Stimulated activated CD8-positive, alpha-beta memory T cell treated with anti-CD3 and anti-CD28 coated beads, Interleukin-15, amount 100 ng/mL, for 1 hour (primary cell): ENCODE measurements at places on chromosomes 11 and 22.

DNA sequence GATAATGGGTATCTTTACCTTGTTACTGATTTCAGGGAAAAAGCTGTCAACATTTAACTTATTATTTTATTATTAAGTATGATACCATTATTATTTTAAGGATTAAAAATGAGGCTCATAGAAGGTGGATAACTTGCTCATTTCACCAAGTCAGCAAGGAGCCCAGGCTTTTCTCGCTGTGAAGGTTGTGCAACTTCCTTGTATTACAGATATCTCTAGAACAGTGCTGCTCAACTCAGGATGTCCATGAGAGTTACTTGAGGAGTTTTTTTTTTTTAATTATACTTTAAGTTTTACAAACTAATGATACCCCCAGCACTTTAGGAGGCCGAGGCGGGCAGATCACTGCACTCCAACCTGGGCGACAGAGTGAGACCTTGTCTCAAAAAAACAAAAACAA, 98.2 kb downstream of the INSC start:
- DNase-seq: no peak

DNA sequence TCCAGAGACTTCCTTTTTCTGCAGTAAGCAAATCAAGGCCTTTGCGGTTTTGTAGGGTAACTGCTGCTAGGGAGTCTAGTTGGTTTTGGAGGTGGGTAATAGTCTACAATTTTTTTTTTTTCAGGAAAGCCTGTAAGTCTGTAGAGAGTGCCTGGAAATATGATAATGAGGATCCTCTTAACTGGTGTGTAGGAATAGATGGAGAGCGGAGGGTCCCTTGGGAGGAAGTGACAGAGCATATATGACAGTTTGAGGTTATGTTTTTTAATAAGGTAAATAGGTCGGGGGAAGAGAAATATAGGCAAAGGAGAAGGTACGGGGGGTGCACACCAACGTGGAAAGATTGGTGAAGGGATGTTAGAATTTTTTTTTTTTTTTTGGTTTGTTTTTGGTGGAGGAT, 25.9 kb downstream of the ZNF195 start:
- DNase-seq: no peak

- no peak for DNase-seq
Observed at GRCh38 chr11:117501237-117501898, 173.7 kb downstream of the CEP164 start.

- no peak for DNase-seq
Observed at GRCh38 chr11:3204141-3205015, 14.2 kb downstream of the MRGPRG start.

DNA sequence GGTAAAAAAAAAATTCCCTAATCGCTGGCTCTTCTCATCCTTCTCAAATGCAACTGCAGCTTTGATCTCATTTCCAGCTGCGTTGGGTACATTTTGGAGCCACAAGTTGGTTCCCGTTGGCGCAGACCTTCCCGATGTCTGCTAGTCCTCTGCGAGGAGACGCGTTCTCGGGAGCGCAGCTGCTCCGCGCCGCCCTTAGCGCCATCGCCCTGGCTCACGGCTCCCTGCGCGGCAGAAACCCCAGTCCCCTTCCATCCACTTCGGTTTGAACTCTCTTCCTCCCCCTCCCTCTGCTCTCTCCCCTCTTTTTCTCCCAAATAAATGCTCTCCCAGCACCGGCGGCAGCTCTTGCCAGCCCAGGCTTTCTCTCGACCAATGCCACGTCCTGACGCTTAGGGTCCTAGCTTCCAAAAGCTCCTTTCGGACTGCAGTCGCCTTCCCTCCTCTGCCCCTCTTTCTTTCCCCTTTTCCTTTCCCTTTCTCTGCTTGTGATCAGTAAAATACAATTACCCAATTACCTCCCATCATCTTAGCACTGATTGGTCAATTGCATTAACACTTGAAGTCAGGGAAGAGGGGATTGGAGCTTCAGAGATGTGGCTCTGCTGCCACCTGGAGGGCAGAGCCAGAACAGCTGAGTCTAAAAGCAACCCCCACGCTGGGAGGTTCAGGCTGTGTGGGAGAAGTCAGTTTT, 1165.7 kb downstream of the LRRC4C start:
- no peak for DNase-seq

GRCh38 chr11:5449432-5449831, 309 bp downstream of the OR51I2 start:
- DNase-seq: no peak

- DNase-seq: no peak
Observed at GRCh38 chr22:44550711-44551491, 52.9 kb upstream of the RTL6 start.

DNA sequence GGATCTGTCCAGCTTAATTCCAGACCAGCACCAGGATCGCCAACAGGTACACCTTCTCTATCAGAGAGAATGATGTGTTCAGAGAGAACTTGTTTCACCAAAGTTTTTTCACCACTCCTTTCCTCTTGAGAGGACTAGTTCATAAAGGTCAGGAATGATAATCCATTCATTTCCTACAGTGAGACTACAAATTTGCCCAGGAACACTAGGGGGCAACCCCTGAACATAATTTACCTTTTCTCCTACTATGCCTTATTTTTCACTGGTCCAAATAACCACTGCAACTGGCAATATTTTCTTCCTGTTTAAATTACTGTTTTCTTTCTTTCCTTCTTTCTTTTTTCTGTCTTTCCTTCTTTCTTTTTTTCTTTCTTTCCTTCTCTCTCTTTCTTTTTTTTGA, 22.5 kb downstream of the CAVIN3 start:
- no peak for DNase-seq

GRCh38 chr22:17980638-17981051, 43.7 kb downstream of the MICAL3 start:
- no peak for DNase-seq

DNA sequence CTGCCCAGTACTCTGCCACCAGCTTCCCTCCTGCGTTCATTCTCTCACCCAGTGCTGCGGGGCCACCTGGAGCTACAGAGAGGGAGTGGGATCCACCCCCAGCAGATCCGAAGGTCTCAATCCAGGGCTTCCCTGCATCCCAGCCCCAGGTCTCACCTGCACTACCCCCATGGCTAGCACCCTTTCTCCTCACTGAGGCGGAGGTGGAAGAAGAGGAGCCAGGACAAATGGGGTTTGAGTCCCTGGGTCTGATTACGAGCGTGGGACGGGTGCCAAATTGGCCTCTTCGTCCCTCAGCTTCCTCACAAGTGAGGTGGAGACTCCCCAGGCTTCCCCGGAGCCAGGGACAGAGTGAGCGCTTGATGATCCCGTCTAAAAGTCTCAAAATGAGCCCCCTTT, 64.2 kb downstream of the NFAM1 start:
- DNase-seq: no peak

- no peak for DNase-seq
Observed at GRCh38 chr11:106063009-106063408, 14.1 kb downstream of the KBTBD3 start.

- no peak for DNase-seq
Observed at GRCh38 chr11:59182457-59183151, 10.7 kb downstream of the DTX4 start.

GRCh38 chr11:66126064-66126463, 56.0 kb downstream of the PACS1 start:
- no peak for DNase-seq

- DNase-seq: peak; percentile 46
Observed at GRCh38 chr11:65498042-65498726, 661 bp upstream of the MALAT1 start.

DNA sequence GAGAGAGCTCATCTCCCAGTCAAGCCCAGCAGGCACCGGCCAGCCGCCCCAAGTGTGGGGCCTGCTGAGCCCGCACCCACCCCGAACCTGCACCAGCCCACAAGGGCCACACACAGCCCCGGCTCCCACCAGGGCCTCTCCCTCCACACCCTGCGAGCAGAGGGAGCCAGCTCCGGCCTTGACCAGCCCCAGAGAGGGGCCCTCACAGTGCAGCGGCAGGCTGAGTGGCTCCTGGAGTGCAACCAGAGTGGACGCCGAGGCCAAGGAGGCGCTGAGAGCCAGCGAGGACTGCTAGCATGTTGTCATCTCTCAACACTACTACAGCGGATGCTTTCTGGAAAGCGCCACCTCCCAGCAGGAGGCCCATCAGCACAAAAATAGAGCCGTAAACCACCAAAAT, 10.9 kb downstream of the DEFB108B start:
- DNase-seq: no peak

DNA sequence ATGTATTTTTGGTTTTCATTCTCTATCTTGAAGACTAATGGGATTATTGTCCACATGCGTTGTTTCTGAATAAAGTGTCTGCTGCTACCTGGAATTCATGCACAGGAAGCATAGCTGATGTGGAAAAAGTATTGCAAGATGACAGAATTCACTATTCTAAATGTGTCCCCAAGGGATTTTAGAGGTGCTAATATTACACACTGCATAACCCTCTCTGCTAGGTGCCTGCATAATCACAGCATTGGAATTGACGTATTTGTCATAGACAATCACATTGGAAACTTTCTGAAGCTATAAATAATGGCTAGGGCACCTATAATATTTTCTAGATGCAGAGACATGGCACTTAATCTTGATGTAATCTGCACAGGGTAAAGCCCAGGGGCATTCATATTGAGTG, 496.1 kb downstream of the JRKL start:
- no peak for DNase-seq

DNA sequence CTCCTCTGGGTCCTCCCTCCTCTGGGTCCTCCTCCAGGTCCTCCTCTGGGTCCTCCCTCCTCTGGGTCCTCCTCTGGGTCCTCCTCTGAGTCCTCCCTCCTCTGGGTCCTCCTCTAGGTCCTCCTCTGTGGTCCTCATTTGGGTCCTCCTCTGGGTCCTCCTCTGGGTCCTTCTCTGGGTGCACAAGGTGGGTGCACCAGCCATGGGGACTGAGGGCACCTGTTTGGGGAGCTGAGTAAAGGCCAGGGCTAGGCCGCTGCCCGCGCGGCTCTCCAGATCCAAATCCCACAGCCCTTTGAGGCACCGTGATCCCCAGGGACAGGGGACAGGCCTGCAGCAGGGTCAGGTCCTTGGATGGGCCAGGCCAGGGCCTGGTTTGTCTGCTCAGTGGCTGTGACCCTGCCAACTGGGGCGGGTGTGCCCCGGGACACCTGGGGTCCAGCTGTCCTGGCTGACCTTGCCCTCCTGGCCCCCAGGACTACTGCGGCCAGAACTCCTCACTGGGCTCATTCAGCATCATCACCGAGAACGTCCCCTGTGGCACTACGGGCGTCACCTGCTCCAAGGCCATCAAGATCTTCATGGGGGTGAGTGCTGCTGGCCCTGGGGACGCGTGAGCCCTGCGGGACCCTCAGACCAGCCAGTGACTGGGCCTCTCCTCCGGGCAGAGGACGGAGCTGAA, 12.7 kb downstream of the MUC2 start:
- DNase-seq: no peak

DNA sequence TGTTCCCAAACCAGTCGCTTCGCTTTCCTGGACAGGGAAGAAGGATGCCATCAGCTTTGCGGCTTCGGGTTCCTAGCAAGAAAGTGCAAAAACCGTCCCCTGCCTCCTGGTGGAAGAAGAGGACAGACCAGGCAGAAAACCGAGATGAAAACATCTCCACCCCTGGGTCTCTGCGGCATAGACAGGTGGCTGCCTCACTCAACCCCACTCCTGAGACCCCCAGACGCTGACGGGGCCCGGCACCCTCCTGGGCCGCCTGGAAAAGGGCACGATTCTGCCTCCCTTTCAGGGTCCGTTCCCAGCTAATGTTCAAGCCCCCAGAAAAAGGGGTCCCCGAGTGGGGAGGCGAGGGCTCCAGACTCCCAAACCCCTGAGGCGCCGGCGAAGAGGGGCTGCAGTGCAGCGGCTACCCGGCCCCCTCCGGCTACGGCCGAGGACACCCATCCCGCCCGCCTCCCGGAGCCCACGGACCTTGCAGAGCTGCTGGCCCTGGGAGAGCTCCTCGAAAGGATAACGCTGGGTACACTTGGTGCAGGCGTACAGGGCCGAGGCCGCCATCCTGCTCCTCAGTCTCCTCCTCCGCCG, 569 bp downstream of the FAM76B start:
- DNase-seq: peak; percentile 11

- DNase-seq: no peak
Observed at GRCh38 chr11:68381716-68382115, 69.3 kb downstream of the LRP5 start.

DNA sequence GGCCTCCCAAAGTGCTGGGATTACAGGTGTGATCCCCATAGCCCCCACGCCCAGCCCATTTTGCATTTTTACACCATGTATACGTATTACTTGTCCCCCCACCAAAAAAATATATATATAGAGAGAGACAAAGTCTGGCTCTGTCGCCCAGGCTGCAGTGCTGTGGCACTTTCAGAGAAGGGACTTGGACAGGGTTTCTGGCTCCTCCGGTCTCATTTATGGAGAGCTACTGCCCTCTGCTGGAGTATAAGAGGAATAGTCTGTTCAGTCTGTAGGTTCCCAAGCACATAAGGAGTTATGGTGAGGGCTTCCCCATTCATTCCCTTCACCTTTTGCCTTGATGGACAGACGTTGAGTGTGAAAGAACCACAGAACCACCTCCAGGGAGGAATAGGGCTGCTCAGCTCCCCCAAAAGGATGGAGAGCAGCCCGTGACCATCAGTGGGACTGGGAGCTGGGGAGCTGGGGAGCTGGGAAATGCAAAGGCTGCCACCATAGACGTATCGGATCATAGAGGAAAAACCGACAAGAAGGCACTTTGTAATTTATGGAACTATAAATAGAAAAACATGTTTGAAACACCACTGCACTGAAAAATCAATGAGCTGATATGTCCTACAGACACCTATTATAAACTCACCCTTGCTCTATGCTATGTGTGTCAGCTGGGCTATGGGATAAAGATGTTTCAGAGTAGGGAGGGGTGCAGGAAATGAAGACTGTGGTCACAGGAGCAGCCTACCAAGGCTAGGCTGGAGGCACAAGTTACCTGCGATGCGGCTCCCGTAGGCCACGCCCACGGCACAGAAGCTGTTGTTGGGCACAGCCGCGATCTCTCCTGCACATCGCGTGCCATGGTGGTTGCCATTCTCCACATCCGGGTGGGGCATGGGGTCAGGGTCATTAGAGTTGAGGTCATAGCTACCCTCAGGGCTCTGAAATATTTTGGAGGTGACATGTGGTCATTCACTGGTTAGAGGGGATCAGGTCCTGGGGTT, 5.2 kb downstream of the PCSK7 start:
- no peak for DNase-seq

DNA sequence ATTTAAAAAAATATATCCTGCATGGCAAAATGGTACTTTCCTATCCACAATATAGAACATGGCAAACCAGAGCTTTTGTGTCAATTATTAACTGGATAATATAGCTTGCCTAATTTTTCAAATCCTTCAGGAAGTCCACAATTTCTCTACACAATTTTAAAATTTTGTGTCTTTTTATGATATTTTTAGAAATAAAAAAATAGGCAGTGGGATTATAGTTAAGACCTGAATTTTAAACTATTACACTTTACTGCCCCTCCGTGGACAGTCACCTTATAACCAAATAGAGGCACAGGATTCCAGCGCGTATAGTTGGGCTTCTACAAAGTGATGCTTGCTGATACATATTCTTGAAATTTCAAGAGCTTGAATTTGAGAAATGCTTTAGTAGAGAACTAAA, 2.1 kb upstream of the DMC1 start:
- DNase-seq: peak; percentile 0
